GM20000 (cell line): ENCODE measurements at places on chromosomes 6 and 20.

DNA sequence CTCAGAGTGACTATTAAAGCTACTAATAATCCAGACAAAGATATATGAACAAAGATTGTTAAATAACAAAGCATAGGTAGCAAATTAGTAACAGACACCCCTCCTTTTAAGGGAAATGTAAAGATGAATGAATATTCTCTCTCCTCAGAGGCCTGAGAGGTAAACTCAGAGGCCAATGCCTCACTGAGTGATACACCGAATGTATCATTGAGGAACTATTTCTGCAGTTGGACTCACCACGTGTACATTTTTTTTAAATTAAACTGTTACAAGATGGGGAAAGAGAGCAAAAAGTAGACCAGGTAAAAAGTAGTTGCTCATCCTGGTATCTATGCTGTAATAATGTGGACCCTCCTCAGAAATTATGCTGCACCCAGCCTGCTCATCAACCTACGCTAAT is 72.3 kb upstream of the IPCEF1 start:
- DNase-seq: no peak

DNA sequence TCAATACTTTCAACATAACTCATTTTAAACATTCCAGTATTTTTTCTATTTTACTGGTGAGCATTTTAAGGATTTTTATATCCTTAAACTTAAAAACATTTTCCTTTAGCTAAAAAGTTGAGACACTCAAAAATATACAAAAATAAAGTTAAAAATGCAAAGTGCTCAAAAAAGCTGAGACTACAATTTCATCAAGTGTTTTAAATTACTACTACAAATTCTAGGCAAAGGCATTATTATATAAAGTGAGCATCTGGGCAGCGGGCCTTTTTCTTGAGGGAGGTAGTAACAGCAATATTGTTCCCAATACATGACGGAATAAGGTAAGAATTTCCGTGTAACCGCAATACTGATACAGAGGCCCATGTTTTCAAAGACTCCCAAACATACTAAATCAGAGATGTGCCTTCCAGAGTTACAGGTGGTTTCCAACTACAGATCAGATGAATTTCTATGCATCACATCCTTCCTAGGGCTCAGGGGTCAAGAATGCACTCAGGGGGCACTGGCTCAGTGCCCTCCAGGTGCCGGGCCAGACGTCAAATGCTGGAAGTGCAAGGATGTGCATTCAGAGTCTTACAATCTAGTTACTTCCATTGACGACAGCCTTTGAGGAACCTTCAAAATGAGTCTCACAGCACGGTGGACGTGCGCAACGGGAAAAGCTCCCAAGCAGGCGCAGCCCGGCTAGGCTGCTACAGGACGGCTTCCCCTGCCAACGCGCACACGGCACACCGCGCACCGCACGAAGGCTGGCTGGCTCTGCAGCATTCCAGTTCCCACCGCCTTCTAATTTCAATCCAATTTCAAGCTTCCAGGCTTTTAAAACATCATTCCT is 1.7 kb downstream of the PHF10 start:
- DNase-seq: peak; percentile 36

DNA sequence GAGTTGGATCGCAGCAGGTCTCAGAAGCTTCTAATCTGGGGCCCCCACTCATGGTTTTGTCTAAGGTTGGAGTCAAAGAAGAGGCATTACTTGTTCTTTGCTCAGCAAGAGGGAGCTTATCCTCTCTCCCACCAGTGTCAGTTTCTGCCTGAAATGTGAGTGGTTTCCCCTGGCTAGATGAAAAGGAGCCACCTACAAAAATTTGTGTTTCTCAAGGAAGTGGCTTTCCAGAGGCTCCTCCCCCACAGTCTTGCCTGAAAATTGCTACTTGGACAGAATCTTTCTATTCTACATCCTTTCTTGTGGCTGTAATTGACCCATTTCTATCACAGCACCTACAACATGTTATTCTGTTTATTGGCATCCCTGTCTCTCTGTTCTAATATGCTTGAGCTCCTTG is 37.9 kb downstream of the SCML4 start:
- no peak for DNase-seq

- no peak for DNase-seq
Measured at GRCh38 chr6:148720406-148720805, 26.4 kb upstream of the UST start.
